ENCODE measurements at places on chromosomes 6 and 20. TPM values are rescaled to one million over a fixed set of nuclear protein-coding genes. Genes with fewer than 3 reads are reported as not detected.

DNA sequence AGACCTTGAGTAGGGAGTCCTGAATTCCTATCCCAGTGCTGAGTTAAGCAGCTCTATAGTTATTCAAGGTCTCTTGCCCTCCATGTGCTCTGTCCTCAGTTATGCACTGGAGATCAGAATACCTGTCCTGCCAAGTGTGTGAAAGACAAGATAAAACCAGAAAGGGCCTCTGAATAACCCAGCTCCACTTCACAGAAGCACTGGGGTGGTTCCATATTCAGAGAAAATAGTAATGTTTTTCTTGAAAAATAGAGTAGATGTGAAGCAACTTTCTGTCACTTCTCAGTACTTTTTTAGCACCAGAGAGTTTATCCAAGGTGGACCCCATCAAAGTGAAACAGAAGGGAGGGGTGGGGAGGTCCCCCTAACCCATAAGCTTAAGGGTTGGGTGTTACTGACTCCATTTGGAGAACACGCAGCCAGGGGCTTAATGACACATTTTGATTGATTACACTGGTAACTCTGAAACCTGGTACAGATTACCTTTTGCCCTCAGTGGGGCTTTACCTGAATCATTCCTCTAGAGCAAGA is 509.8 kb upstream of the JARID2 start:
- no peak for DNase-seq

- DNase-seq, result no peak
These were observed 238.9 kb downstream of the PRL start for GRCh38 chr6:22057962-22058361.

GRCh38 chr6:144633886-144634285 is 348.8 kb downstream of the UTRN start:
- DNase-seq, result no peak

- no peak for DNase-seq
These were observed 56.4 kb downstream of the NDUFAF5 start for GRCh38 chr20:13841206-13841605.

- no peak for DNase-seq
These were observed 47.8 kb downstream of the ELOVL5 start for GRCh38 chr6:53300656-53301551.

DNA sequence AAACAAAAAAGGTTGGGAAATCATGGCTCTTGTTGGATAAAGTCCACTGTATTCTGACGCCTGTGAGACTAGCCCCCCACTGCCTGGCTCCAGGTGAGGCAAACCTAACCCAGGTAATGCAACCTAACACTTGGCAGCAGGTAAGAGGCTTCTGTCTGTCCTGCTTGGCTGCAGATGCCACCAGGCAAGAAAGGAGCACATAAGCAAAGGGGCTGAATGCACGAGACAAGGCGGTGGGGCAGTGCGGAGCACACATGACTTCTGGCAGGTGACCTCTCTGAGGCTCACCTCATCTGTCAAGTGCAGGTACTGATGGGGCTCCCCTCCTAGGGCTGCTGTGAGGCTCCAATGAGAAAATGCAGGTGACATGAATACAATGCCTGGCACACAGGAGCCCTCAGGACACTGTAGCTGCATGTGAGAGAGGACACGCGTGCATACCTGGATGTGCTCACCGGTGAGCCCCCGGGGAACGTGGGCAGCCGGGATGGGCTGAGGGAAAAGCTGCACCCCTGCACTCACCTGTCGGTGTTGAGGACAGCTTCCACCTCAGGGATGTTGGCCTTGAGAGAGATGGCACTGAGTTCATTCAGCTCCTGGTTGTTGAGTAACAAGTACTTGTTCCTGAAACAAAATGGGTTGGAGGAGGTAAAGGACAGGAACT is 54.1 kb downstream of the MYH7B start:
- no peak for DNase-seq

PTCHD4 gene
- total RNA-seq, result 0.65 TPM

DSP gene
- total RNA-seq, result 74.7 TPM

RIMS4 gene
- not detected for total RNA-seq

DOK5 gene
- total RNA-seq, result 0.05 TPM

HLA-DPB1 gene
- 24.5 TPM for total RNA-seq

C20orf141 gene
- total RNA-seq, result not detected
